GM12878 (cell line): ENCODE measurements at places on chromosomes 13 and 19. TPM values are rescaled to one million over a fixed set of nuclear protein-coding genes. Genes with fewer than 3 reads are reported as not detected.

DNA sequence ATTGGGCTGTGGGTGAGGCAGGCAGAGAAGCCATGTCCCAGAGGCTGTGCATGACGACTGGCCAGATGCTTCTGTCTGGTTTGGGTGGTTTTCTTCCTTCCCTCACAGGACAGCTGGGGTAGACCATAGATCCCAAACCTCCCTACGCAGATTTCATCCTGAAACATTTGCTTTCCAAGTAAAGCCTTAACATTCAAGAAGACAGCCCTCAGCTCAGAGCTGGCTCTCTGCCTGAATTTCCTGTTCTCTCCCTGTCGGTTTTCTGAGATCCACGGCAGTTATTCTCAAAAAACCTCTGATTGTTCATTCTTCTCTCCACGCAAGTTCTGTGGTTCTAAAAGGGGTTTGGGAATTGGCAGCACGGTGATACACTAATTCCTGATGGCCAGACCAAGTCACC, 25.3 kb downstream of the UQCRFS1 start:
- no peak for DNase-seq

GRCh38 chr13:80126389-80127068, 214.4 kb downstream of the SPRY2 start:
- DNase-seq = no peak

GRCh38 chr13:72586518-72586917, 140.9 kb downstream of the MZT1 start:
- DNase-seq = no peak

DNA sequence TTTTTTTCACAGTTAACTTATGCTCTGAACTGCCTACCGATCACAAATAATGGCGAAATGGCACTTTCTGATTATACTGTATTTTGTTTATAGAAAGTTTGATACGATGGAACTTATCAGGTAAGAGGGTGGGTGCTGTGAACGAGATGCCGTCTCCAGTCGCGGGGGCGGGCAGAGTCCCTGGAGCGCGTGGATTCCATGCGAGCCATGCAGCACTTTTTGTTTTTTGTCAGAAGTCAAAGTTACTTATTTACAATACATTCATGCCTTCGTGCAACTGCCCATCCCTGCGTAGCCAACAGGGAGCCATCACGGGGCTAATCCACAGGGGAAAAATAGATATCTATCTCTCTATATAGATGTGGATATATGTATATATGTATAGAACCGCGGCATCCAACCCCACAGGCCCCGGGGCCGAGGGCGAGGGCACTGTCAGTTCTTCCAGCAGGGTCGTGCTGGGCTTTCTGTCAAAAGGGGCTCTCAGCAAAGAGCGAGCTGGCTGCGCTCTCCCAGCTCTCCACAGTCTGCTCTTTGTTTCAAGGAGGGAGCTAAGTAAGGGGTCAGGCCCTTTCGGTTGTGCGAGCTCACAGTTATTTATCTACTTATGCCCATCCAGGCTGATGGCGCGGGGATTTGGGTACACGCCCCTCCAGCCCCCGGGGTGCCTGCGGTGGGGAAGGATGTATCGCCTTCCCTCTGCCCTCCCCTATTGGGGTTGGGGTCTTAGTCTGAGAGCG, 3.4 kb downstream of the SLITRK1 start:
- DNase-seq = no peak

DNA sequence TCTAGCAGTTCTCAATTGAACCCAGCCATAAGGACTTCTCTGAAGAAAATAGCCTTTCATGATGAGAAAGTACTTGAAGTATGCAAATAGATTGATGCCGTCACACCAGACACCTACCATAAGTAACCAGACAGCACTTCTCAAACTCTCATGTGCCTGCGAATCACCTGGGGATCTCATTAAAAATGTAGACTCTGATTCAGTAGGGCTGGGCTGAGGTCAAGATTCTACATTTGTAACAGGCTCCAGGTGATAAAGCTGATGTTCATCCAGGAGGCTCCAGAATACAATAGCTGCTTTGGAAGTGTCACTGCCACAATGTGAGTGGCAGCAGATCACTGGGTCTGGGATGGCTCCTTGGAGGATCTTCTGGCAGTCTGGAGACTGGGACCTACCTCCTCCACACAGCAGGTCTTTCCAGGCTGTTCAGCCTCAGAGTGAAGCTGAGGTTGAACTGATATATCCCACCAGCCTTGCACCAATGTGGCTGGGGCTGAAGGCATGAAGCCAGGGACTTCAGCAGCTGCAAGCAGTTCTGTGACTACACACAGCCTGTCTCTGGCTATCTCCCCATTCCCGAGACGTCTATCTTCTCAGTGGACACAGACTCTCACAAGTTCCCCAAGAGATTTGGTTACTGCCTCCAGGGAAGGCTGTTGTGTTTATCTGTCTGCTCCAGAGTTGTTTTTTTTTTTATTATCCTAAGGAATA, 9.1 kb downstream of the MBNL2 start:
- no peak for DNase-seq

- DNase-seq = no peak
Measured at GRCh38 chr19:41001243-41001971, 10.3 kb downstream of the CYP2B6 start.

DNA sequence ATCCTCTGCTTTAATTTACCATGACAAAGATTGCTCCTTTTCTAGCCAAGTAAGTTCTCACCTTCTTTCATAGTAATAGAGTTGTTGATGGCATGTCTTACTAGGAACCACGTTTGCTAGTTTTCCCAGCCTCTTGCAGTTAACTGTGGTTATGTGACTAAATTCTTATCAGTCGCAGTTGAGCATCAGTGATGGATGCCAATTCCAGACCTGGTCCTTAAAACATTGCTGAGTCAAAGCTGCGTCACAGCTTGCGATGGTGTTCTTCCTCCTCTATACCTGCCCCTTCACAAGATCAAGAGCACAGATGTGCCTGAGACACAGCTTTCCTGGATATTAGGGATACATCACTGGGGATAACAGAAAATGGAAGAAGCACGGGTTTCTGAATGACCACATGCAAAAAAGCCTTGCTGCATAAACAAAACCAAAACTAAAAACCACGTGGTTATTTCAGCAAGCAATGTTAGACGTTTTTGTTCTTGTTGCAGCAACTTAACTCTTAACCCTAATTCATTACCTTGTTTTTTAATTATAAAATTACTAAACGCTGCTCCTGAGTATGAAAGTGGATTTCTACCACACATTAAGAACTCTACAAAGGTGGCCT, 97.6 kb upstream of the DACH1 start:
- no peak for DNase-seq

- DNase-seq = no peak
Measured at GRCh38 chr19:51398096-51398704, 7.8 kb upstream of the C19orf84 start.

PNMA8A gene
- total RNA-seq = 0.26 and 0.88 TPM in 2 replicates

TUBA3C gene
- total RNA-seq = not detected in 2 replicates

LONP1 gene
- 136 and 137 TPM in 2 replicates for total RNA-seq
